ENCODE measurements at places on chromosomes 4 and X. TPM values are rescaled to one million over a fixed set of nuclear protein-coding genes. Genes with fewer than 3 reads are reported as not detected.

- no peak for DNase-seq
- no peaks in the 10 kb centered on the region for H3K36me3 ChIP-seq
- H3K4me3 ChIP-seq = no peak overlapping the region
- H3K27me3 ChIP-seq = no peaks in the 10 kb centered on the region
- H3K27ac ChIP-seq = no peak overlapping the region
Observed at GRCh38 chr4:16297003-16297402, 70.7 kb upstream of the TAPT1 start.

GRCh38 chrX:122091571-122091970 is 1044.2 kb downstream of the GLUD2 start:
- no peaks in the 10 kb centered on the region for H3K4me1 ChIP-seq
- H3K36me3 ChIP-seq = no peaks in the 10 kb centered on the region
- no peaks in the 10 kb centered on the region for H3K27me3 ChIP-seq
- H3K4me3 ChIP-seq = no peak overlapping the region
- H3K27ac ChIP-seq = no peak overlapping the region

GRCh38 chrX:33447285-33447684 is 235.9 kb upstream of the DMD start:
- no peak overlapping the region for H3K4me3 ChIP-seq
- H3K36me3 ChIP-seq = no peaks in the 10 kb centered on the region
- no peak overlapping the region for H3K27ac ChIP-seq

GRCh38 chr4:73844806-73845205 is 8.3 kb upstream of the PF4V1 start:
- no peaks in the 10 kb centered on the region for H3K4me1 ChIP-seq
- no peak for DNase-seq
- no peaks in the 10 kb centered on the region for H3K27me3 ChIP-seq
- H3K27ac ChIP-seq = no peak overlapping the region

DNA sequence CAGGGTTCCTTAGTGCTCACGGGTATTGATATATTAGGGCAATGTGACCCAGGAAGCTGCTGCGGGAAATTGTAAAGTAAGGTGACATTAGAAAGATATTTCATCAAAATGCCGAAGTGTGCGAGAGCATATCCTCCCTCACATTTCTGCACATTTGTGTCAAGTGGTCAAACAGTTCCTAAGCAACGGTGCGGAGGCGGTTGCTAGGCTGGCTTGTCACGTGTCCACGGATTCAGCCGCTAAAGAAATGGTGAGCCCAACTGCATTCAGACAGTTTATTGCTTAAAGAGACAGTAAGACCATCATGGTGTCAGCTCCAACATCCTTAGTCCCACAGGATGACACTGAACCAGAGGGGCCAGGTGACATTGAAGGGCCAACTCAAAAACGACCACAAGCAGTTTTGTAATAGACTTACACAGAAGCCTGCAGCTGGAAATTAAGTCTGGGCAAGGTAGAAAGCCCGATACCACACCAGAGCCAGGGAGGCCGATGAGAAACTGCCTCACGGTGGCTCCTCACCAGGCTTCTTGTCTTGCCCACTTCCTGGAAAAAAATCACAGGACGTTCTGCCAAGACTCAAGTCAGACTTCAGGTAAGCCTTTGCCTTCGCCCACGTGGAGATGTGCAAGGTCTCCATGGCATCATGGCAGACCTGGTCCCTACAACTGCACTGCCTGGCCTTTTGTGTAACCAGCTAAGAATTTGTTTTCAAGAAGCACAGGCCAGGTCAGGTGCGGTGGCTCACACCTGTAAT is 50.4 kb downstream of the USP11 start:
- H3K27ac ChIP-seq = no peak overlapping the region
- H3K36me3 ChIP-seq = no peaks in the 10 kb centered on the region
- no peaks in the 10 kb centered on the region for H3K27me3 ChIP-seq
- H3K4me3 ChIP-seq = no peak overlapping the region
- H3K4me1 ChIP-seq = peaks cover 3% of the 10 kb centered on the region

- no peak overlapping the region for H3K4me3 ChIP-seq
- H3K36me3 ChIP-seq = no peaks in the 10 kb centered on the region
- DNase-seq = no peak
- no peaks in the 10 kb centered on the region for H3K4me1 ChIP-seq
- no peaks in the 10 kb centered on the region for H3K27me3 ChIP-seq
Observed at GRCh38 chrX:65127842-65128241, 151.6 kb upstream of the ZC4H2 start.

DNA sequence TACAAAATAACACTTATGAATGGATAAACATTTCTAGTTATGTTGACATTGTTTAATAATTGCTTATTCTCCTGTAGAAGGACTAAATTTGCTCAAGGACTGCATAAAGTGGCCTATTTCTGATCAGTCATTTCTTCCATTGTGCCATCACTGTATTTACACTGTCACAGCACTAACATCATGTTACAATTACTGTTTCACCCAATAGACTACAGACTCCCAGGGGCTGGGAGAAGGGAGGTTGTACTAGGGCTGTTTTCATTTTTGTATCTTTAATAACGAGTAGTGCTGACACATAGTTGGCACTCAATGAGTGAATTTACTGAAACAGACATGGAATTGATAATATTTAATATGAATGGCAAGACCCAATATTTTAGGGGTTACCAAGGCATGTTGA is 139.5 kb downstream of the SLC10A7 start:
- no peak overlapping the region for H3K27ac ChIP-seq
- DNase-seq = no peak
- peaks cover 6% of the 10 kb centered on the region for H3K4me1 ChIP-seq

DNA sequence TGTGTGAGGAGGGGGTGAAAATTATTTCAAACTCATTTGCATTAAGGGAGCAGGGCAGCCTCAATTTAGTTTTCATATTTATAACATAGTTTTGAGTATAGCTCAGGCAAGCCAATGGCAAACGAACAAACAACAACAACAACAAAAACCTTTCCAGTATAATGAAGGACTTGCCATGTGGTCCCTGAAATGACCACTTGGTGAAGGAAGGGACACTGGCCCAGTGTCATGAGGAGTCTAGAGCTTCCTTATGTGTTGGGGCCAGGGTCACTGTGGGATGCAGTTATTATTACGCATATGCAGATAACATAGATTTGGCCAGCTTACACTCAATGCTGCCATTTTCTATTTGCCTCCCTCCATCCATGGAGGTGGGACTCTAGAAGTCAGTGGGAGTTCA is 23.3 kb downstream of the NKX3-2 start:
- no peaks in the 10 kb centered on the region for H3K27me3 ChIP-seq
- no peak for DNase-seq
- H3K4me1 ChIP-seq = peaks cover 8% of the 10 kb centered on the region
- H3K27ac ChIP-seq = no peak overlapping the region

DNA sequence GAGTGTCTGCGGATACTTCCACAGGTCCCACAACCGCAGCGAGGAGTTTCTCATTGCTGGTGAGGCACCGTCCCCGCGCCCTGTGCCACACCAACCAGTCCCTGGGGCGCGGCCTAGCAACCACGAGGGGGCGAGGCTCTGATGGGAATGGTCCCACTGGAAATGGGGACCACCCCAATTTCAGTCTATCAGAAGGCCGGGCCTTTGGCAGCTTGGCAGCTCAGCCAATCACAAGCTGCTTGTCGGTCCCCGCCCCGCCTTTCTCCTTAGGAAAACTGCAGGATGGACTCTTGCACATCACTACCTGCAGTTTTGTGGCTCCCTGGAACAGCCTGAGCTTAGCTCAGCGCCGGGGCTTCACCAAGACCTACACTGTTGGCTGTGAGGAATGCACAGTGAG is 3.0 kb downstream of the TIMP1 start:
- H3K36me3 ChIP-seq = peaks cover 6% of the 10 kb centered on the region
- DNase-seq = no peak
- H3K4me1 ChIP-seq = peaks cover 13% of the 10 kb centered on the region
- peaks cover 5% of the 10 kb centered on the region for H3K27me3 ChIP-seq

GRCh38 chr4:76562161-76562560 is 127.1 kb downstream of the SHROOM3 start:
- H3K4me1 ChIP-seq = peaks cover 3% of the 10 kb centered on the region
- DNase-seq = no peak
- H3K4me3 ChIP-seq = no peak overlapping the region
- H3K36me3 ChIP-seq = no peaks in the 10 kb centered on the region
- no peak overlapping the region for H3K27ac ChIP-seq
- H3K27me3 ChIP-seq = peaks cover 3% of the 10 kb centered on the region

GRCh38 chr4:86818211-86818610 is 31.0 kb downstream of the SLC10A6 start:
- no peaks in the 10 kb centered on the region for H3K36me3 ChIP-seq

DNA sequence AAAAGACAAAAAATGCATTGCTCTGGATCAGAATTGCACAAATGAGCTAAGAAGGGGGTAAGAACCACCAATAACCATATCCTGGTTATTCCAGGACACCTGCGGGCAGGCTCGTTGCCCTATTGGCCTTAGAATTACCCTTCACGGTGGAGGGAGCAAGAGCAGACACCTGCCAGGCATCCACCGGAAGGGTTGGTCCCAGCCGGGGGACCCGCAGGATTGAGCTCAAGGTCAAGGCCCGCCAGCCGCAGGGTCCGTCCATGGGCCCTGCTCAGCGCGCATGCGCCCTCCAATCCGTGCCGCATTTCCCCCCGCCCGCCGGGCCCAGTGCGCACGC is 575 bp downstream of the SLC25A6 start:
- peaks cover 56% of the 10 kb centered on the region for H3K36me3 ChIP-seq
- H3K27ac ChIP-seq = peak overlapping the region; percentile 72
- H3K4me1 ChIP-seq = peaks cover 19% of the 10 kb centered on the region
- DNase-seq = peak; percentile 97
- peaks cover 38% of the 10 kb centered on the region for H3K27me3 ChIP-seq

GRCh38 chr4:88211473-88212252 is 53.2 kb upstream of the ABCG2 start:
- H3K27me3 ChIP-seq = peaks cover 2% of the 10 kb centered on the region
- no peak overlapping the region for H3K4me3 ChIP-seq
- no peak overlapping the region for H3K27ac ChIP-seq
- peaks cover 11% of the 10 kb centered on the region for H3K4me1 ChIP-seq
- DNase-seq = peak; percentile 64
- H3K36me3 ChIP-seq = no peaks in the 10 kb centered on the region

Gene PHKA1
- 4.0 TPM for total RNA-seq

Gene DIPK2B
- 286 TPM for total RNA-seq

Gene BEX5
- 45.4 TPM for total RNA-seq

Gene CLIC2
- total RNA-seq = not detected
